ENCODE measurements at places on chromosomes 5 and 9. TPM values are rescaled to one million over a fixed set of nuclear protein-coding genes. Genes with fewer than 3 reads are reported as not detected.

Gene GRIN1
- not detected for total RNA-seq

Gene UNC5A
- total RNA-seq = 1.0 TPM

DNA sequence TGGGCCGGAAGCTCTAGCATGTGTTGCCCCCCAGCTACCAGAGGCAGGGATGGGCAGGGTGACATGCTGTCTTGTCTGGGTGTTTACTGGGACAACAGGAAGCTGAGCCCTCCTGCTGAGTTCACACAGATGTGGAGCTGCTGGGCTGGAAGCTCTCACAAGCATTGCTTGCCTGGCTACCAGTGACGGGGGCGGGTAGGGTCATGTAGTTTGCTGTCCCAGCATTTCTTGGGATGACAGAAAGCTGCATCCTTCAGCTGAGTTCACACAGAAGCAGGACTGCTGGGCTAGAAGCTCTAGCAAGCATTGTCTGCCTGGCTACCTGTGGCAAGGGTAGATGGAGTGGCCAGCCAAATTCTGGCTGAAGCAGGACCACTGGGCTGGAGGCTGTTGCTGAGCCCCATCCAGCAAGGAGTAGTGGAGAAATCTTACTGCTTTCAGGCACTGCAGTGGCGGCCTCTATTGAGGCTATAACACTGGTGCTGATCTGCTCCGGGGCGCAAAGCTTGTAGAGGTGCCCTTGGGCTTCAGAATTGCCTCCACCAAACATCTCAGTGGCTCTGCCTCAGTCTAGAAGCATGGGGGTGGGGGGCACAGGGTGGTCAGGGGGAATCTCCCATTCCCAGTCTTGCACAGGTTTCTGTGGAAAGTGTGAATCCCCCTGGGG lies 25.1 kb downstream of the POLK start:
- no peak for DNase-seq

DNA sequence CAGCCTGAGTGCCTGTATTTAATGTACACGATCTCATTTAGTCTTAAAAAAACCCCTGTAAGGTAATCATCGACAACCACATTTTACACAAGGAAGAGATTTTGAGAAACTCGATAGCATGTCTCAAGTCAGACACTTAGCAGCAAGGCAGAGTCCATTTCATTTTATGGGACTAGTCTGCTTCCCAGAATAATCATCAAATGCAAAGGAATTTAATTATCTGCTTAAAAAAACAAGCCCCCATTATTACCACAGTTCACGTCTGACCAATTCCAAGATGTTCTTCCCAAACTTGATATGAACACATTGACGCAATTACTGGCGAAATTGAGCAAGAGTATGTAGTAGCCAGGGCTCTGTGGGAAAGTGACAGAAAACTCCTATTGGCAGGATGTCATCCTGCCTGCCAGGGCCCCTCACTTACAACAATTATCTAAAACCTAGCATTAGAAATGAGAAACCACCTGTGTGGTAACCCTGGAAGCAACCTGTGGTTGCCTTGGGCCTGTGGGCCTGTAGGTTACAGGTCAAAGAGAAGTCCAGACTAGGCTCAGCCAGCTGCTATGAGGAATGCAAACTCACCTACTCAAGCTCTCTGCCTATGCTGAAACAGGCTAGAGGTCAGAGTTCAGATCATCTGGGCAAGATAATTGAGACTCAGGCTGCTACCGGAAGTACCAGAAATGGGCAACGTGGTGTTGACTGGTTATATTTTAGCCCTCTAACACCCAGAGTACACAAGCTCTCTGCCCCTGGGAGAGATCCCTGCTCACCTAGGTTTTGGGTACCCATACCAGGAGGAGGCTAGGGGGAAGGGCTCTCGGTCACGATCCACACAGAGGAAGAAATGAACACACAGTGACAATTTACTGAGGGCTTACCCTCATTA lies 1.6 kb downstream of the B4GALT1 start:
- no peak for DNase-seq

- no peak for DNase-seq
Observed at GRCh38 chr5:53403291-53403690, 77.1 kb upstream of the FST start.

GRCh38 chr5:40134883-40135520 lies 544.7 kb upstream of the PTGER4 start:
- DNase-seq = no peak

DNA sequence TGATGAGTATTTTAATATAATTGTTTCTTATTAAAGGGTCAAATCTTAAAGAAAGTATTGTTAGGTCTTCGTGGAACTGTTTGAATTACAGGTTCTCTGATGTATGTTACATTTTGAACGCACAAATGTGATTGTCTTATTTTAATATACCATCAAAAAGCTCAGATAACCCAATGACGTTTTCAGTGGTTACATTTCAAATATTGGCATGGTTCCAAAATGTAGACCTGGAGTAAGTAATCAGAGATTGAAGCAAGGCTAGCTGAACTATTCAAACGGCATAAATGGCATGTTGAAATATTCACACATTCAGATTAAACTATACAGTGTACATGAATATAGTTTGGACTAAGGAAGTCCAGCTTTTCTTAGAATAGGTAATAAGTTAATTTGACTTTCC lies 281.7 kb upstream of the EFNA5 start:
- no peak for DNase-seq

GRCh38 chr5:149846021-149846420 lies 98.6 kb downstream of the PDE6A start:
- DNase-seq = peak; percentile 47

GRCh38 chr5:42636946-42637345 lies 119.7 kb upstream of the CCDC152 start:
- DNase-seq = no peak

DNA sequence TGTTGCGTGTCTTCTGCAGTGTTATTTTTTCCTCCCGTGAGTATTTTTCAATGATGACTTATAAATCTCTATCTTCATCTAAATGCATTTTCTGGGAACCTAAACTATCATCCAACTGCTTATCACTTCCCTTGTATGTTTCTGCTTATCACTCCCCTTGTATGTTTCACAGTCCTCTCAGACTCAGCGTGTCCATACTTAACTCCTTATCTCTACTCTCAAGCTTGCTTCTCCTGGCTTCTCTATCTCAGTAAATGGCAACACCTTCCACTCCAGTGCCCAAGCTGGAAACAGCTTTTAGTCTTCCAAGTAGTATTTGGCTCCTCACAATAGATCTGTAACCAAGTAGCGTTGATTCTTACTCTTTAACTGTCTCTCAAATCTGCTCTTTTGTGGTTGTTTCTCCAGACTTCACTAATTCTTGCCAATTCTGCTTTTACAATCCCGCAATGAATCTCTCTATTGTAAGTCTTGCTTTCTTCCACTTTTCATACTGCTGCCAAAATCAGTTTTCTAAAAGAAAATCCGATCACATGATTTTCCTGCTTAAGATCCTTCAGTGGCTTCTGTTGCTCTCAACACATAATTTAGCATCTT lies 33.8 kb upstream of the TXNDC8 start:
- DNase-seq = no peak

- DNase-seq = no peak
Observed at GRCh38 chr5:36644727-36645126, 38.3 kb downstream of the SLC1A3 start.

GRCh38 chr9:16530669-16531642 lies 339.5 kb downstream of the BNC2 start:
- no peak for DNase-seq
